Activated T-cell treated with anti-CD3 and anti-CD28 coated beads for 48 hours (primary cell): ENCODE measurements at places on chromosomes 7 and 10.

DNA sequence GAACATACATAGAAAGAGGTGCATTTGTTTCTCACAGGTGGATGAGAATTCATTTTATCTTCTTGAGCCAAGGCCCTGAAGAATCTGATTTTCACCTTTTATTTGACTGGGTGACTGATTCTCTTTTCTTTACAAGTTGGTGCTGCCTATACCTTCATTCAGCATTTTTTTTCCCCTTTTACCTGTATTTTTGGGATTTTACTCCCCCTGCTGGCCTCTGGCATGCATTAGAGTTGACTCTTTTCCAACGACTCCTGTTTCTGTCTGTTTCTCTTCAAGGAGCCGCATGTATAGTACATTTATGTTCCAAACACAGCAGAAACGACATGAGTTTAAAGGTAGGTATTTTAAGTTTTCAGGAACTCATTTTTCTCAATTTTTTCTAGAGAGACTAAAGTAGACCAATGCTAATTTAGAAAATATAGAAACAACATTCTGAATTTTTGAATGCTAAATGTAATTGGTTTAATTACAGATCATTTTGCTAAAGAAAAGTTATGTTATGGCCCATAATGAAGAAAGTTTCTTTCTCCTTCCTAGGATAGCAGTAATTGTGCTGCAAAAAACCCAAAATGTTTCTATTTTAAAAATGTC, 149.8 kb upstream of the HDAC9 start:
- DNase-seq = no peak

GRCh38 chr10:88996927-88997326, 6.3 kb downstream of the FAS start:
- no peak for DNase-seq

GRCh38 chr7:143362131-143363015, at the start of gene FAM131B:
Gene FAM131B, minus strand, starts transcription at chr7:143362713. Its CDS starts 110 bp downstream, at chr7:143362603.
- DNase-seq = peak; percentile 23

DNA sequence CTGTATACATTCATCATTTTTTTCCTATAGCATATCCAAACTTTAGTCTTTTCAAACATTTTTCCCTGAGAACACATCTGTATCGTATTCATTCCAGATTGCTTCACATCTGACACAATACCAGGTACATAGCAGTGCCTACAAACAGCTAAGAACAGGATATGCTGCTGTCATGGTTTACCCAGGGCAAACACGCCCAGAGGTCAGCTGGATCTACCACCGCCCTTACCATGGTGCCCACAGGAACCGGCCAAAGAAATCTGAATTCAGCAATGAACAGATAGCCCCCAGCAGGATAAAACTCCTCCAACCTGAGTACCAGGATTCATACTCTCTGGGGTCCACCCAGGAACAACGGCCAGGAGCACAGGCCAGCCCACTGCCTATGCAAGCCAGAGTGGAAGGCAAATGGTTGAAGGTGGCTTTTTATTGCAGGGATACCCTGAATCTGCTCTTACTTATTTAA, 43.0 kb downstream of the TNS3 start:
- no peak for DNase-seq

GRCh38 chr7:67413670-67414069, 417.0 kb downstream of the TYW1 start:
- no peak for DNase-seq

GRCh38 chr10:69994262-69994661, 58.4 kb upstream of the MACROH2A2 start:
- DNase-seq = no peak

- no peak for DNase-seq
Measured at GRCh38 chr7:90743626-90744025, 147.5 kb downstream of the CDK14 start.

GRCh38 chr7:64811767-64812166, 17.5 kb downstream of the ZNF138 start:
- no peak for DNase-seq

DNA sequence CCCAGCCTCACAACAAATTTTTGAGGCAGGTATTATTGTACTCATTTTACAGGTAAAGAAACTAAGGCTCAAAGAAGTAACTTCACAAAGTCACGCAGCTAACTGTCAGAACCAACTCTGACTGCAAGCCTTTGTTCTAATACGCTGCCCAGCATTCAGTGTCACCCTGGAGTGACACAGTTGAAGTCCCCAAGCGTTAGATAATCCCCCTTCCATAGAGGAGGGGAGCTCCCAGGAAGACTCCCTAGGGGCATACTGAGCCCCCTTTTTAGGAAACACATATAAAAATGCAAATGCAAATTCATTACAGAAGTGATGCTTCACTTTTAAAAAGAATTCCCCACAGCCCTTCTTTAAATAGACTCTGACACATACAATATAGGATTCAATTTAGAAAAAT, 101.0 kb upstream of the MACROH2A2 start:
- no peak for DNase-seq

GRCh38 chr7:33986951-33987947, 81.9 kb downstream of the BMPER start:
- DNase-seq = no peak

- DNase-seq = no peak
Measured at GRCh38 chr7:95105627-95106026, 198.2 kb downstream of the PPP1R9A start.

DNA sequence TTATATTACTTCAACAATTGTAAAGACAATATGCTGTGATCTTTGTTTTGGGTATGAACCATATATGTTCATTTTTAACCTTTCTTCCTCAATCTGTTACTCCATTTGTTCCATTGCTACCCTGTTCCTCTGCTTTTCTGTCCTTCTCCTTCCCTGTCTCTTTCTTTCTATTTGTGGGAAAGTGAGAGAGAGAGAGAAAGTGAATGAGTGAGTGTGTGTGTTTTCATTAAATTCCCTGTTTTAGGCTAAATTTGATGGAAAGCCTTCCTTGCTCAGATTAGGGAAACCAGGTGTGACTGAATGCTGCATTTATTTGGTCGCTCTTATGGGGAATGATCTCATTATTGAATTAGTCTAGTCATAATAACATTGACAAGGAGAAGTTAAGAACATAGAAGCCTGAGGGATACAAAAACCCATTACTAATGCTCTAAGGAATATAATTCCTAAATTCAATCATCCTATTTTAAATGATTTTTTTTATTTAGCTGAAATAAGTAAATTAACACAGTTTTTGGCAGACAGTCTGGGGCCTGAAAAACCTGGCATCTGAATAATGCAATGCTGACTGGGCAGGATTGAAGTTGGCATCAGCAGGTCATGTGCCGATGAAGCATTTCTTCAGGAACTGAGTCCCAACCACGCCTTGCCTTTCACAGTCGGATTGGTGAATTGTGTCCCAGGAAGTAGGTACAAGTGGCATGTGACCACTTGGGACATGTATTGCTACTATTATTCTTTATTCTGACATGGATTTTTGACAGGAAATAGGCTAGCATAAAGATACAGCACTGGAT, 117.6 kb upstream of the LRGUK start:
- no peak for DNase-seq

- DNase-seq = peak; percentile 46
Measured at GRCh38 chr7:132580717-132581285, 4.5 kb upstream of the PLXNA4 start.

DNA sequence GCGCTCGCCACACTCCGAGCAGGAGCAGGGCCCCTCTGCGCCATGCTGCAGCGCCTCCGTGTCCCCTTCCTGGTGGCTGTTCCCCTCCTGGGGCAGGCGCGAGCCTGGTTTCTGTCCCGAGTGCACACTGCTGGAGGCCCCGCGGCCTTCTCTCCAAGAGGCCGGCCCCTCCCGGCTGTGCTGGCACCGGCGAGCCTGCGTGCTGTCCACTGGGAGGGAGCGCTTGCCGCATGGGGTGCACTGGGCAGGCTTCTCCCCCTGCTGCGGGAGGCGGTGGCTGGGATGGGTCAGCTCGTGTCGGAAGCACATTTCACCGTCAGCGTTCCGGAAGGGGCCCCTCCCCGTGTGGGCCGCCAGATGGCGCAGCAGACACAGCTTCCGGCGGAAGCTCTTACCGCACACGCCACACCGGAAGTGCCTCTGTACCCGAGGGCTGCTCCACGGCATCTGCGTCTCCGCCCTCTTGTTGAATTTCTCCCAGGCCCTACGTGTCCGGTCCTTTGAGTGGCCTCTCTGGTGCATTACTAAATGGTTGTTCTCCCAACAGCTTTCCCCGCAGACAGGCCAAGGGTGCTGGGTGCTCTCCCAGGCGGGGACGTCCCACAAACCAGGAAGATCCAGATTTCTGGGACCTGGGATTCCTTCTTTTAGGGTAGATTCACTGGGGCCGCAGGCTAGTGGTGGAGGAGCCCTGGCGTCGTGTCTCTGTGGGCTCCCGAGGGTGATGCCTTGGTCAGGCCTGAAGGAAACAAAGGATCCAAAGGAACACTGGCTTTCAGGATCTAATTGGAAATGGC, 18.7 kb downstream of the ZNF786 start:
- DNase-seq = peak; percentile 54

DNA sequence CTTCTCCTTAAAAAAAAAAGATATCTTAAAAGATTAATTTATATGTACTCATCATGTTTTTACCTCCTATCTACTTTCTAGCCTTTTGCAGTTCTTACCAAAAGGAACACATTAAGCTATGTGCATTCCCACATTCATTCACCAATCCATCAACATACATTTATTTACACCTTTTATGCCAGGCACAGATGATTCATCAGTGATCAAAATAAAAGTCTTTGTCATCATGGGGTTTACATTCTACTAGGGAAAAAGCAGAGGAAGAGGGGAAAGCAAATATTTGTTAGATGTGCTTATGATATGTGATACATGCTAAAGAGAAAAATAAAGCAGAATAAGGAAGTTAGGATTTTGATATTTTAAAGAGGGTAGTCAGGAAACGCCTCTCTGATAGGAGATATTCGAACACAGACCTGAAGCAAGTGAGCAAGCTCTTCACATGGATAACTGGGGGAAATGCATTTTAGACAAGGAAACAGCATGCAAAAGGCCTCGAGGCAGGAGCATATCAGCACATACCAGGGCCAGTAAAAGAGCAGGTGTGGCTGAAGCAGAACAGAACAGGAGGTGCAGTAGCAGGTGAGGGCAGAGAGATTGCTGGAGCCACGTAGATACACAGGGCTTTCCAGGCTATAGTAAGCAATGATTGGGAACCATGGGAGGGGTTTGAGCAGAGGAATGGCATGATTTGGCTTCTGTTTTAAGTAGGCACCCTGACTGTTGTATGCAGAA, 67.4 kb downstream of the REEP3 start:
- DNase-seq = no peak
